CD4-positive, alpha-beta T cell treated with Interleukin-1 beta for 1 hour (primary cell): ENCODE measurements at places on chromosomes 4 and X.

GRCh38 chr4:30399476-30399875 is 320.7 kb upstream of the PCDH7 start:
- DNase-seq: no peak

- DNase-seq: no peak
Measured at GRCh38 chrX:65688403-65688871, 21.0 kb downstream of the MSN start.

- no peak for DNase-seq
Measured at GRCh38 chrX:104864296-104864695, 298.3 kb downstream of the IL1RAPL2 start.

GRCh38 chrX:71224098-71224708 is 1.2 kb downstream of the GJB1 start:
- no peak for DNase-seq

GRCh38 chr4:147461161-147461560 is 19.7 kb upstream of the EDNRA start:
- DNase-seq: no peak

DNA sequence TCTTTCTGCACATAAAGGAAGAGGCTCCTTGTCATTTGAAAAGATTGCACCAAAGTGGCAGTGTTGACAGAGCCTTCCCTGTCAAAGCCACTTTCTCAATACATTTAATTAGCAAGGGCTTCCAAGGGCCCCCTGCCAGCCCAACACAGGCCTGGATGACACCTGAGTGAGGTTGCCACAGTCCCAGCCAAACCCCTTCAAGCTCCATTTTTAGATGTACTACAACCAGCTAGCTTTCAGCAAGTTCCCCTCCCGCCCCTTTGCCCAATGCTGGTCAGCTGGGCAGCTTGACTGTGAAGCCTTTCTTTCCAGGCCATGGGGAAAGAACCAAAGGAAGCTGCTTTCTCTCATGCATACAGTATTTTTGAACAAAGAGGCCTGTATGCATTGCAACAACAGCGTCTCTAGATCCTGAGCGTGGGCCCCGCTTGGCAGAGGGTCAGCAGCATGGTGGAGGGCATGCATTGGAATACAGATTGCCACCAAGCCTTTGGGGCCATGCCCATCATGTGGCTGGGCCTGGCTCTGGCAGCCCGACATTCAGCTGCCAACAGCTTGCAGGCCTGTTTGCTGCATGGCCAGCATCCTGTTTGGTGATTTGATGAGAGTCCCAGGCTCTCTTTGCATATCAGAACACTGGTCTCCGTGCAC is 261.1 kb upstream of the GATB start:
- DNase-seq: no peak

- peak; percentile 86 for DNase-seq
Measured at GRCh38 chr4:103099691-103100392, at the start of gene BDH2. BDH2 (minus strand) TSS chr4:103099834; CDS start chr4:103096254, 3,580 bp downstream.

DNA sequence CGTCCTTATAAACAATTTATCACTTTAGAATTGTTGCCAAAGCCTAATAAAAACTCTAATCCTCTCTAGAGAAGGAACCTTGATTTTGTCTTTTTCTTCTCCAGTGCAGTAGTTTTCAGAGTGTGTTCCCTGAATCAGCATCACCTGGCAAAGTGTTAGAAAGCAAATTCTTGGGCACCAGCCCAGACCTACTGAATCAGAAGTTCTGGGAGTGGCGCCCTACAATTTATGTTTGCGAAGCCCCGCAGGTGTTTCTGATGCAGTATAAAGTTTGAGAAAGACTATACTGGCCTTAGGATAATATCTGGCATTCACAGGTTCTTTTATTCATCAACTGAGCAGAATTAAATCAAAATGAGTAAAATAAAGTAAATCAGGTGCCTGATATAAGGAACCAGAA is 645.8 kb upstream of the ATOH1 start:
- no peak for DNase-seq

DNA sequence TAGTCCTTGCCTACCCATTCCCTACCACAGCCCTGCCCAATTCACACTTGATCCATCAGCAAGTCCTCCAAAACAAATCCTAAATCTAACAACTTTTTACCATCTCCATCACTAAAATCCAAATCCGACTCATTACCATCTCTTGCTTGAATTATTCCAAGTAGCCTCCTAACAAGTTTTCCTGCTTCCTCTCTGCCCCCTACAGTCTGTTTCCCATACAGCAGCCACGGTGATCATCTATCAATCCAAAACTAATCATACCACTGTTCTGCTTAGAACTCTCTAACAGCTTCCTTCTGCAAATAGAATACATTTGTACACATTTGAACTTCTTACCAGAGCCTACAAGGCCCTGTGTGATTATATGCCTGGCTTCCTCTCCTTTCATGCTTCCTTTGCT is 133.0 kb downstream of the SHROOM4 start:
- DNase-seq: no peak

DNA sequence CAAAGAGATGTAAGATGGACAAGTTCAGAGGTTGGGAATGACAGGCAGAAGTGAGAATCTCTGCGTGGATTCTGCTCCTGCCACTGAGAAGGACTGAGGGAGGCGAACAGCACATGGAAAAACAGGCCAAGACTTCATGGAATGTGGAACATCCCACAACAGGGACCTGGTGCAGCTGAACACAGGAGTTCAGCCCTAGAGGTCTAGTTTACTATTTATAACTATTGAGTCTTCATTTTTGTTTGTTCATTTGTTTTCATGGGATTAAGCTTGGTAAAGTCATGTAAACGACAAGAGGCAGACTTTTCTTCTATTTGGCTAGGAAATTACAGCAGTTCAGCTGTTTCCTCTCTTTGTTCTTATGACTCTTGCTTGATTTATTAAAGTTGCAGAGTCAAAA is 234.5 kb downstream of the MAML3 start:
- DNase-seq: no peak

GRCh38 chr4:123832173-123833026 is 435.8 kb downstream of the SPRY1 start:
- DNase-seq: no peak

GRCh38 chrX:144801786-144802185 is 445.5 kb upstream of the SPANXN1 start:
- DNase-seq: no peak

GRCh38 chr4:1850276-1850675 is 5.7 kb downstream of the LETM1 start:
- no peak for DNase-seq

GRCh38 chr4:110636680-110637407 is 14.0 kb upstream of the PITX2 start:
- DNase-seq: no peak

DNA sequence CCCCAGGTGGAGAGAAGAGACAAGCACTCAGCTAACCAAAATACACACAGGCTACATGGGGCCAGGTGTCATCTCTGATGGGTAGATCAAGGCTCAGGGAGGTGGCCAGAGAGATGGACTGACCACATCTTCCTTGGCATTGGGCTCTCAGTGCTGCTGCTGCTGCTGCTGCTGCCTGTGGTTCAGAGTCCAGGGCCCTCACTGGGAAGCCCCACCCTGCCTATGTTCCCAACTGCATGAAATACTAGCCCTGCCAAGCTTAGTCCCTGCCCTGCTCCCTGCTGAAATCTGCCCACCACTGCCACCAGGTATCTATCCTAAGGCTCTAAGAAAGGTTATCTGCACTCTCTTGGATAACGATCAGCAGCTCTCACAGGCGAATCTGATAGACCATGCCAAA is 118.7 kb downstream of the EFHC2 start:
- no peak for DNase-seq

DNA sequence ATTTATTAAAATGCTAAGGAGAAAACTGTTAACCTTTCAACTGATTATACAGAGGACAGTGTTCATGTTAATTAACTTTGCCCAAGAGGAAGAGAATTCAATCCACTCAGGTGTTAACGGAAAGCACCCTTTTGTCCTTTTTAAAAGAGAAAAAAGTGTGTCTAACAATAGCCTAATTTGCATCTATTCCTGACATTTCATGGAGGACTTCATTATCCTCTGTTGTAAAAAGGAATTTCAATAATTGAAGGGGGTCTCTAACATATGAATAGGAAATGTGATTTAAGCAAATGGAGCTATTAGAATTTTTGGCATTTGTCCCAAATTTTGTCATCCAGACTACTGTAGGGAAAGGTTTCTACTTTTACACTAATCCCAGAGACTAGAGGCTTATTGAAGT is 44.6 kb upstream of the GC start:
- no peak for DNase-seq
